ENCODE measurements at places on chromosomes 2 and 18.

DNA sequence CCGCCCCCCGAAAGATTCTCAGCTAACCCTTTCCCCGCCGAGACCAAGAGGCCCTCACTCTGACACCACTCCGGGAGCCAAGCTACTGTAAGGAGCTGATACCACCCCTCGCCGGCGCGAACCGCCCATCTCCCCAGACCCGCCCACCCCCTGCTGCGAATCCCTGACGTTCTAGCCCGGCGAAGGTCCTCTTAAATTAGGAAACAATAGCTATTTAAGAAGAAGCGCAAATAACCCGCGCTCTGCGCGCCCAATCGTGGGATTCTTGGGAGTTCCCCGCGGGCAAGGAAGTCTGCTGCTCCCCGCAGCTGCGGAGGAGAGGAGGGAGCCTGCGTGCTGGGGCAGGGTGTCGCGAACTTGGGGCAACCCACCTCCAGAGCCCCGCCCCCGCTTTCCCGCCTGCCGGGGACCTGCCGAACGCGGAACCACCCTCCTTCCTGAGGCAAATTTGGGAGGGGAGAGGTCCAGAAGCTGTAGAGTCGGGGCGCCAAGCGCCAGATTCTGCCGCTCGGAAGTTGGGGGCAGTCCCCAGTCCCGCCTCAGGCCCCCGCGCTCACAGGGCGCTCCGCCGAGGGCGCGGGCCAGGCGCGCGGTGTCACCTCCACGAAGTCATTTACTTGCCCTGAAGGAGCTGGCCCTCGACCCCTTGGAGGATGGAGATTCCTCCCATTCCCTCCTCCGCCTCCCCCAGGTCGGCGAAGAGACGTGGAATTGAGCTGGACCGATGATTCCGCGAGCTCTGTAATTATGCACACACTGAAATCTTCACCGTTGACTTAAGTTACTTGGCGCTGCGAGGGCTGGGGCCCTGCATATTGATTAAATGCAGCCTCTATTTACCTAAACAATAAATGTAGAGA lies 8.4 kb upstream of the SP9 start:
- DNase-seq = no peak

- no peak for DNase-seq
Observed at GRCh38 chr2:100126201-100126600, 16.2 kb downstream of the AFF3 start.

DNA sequence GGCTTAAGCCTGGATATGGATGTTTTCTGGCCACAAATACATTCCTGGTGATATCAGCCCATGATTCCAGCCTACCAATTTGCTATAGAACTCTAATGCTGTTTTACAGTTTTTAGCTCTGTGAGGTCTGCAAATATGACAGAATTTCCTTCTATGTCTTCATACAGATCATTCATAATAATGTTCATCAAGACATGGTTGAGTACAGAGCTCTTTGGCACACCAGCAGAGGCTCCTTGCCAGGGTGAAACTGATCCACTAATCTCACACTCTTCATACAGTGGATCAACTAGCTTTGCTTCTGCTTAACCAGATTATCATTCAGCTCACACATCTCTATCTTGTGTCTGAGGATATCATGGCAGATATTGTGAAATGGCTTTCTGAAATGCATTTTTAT lies 672.1 kb downstream of the STK39 start:
- DNase-seq = no peak

- DNase-seq = no peak
Observed at GRCh38 chr2:134020608-134021007, 233.3 kb upstream of the MGAT5 start.

All from T-helper 22 cell (primary cell).